ENCODE measurements at places on chromosomes 1 and 21. TPM values are rescaled to one million over a fixed set of nuclear protein-coding genes. Genes with fewer than 3 reads are reported as not detected.

- DNase-seq, result no peak
Measured at GRCh38 chr1:182203191-182203875, 141.8 kb upstream of the ZNF648 start.

- no peak for DNase-seq
Measured at GRCh38 chr1:94734963-94735901, 84.9 kb upstream of the SLC44A3 start.

- no peak for DNase-seq
Measured at GRCh38 chr1:35870651-35871309, 12.2 kb upstream of the AGO1 start.

DNA sequence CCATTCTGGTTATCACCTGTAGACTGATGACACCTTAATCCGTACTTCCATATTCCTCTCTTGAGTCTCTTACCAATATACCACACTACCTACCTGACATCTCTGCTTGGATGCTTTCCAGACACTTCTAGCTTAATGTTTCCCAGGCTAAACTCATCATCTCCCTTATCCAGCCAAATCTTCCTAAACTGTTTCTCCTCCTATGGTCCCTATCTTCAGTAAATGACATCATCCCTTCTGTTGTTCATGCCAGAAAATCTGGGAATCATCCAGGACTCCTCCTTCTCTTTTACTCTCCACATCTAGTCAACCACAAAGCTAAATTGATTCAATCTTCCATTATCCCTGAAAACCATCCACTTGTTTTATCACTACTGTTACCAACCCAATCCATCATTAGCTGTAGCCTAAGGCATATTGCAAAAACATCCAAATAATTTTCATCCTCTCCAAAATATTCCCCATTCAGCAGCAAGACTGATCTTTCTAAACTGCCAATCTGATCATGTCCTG lies 464.1 kb upstream of the BEND5 start:
- no peak for DNase-seq

DNA sequence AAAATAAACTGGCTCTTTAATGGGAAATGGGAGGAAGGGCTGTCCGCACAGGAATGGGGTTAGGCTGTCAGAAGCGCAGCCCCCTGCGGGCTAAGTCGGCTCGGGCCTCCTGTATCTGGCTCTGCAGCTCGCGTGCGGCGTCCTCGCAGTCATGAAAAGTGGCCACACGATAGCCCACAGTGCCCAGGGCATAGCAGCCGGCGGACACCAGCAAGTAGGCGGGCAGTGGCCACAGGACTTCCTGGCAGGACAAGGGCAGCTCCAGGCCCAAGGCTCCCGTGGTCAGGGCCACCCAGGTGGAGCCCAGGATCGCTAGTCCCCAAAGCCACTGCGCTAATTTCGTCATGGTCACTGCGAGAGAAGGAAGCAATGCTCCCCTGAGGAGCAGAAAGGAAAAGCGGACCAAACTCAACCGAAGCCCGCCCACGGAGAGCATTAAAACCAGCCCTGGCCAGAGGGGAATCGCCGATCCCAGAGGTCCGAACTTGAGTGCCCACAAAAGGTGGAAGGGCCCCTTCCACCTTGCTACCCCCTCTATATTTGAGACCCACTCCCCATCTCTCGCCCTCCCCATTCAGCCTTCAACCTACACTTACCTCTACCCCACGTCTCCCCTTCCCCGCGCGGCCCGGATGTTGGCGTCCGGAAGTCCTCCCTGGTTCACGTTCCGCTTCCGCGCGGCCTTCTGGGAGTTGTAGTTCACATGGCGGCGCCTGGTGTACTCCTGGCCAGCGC lies at the start of gene DPM3:
DPM3 (minus strand) TSS at position 637 of the 735 bp plus-strand sequence; CDS start at position 346, 291 bp downstream.
- peak; percentile 66 for DNase-seq

- DNase-seq, result no peak
Measured at GRCh38 chr1:114956570-114956969, 73.1 kb upstream of the TSHB start.

DNA sequence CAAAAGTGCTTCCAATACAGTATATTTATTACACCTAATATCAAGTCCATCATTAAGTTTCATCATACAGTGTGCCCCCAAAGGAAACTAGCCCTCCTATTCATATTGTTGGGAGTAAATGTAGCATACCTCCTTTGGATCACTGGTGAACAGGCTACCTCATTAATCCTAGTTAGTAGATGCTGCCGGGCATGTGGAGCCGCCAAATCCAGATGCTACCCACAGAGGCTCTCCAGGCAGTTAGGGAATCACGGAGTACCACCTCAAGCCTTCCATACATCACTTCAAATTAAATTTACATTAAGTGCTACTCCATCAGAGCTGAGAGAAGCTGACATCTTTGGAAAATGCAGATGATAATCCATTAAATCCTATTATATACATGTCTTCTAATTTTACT lies 121.7 kb upstream of the FOXD3 start:
- DNase-seq, result no peak

DNA sequence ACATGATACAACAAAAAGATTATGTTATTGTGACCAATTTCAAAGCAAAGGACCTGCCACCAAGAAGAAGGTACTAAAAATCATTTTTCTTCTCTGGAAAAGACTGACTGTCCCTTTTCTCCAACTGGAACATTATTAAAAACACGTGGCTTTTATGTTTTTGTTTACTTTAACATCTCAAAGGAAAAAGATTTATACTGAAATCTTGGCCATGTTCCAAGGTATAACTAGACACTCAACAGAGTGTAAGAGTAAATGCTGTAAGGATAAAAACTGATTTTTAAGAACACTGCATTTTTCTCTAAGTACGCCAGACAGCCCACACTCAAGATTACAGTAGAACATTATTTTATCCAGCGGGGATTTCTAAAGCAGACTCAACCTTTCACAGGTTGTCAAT lies 62.1 kb downstream of the BRWD1 start:
- no peak for DNase-seq

- no peak for DNase-seq
Measured at GRCh38 chr1:63714482-63714760, 59.4 kb upstream of the ROR1 start.

- no peak for DNase-seq
Measured at GRCh38 chr1:185096531-185096930, 51.2 kb downstream of the RNF2 start.

Gene FAM163A
- total RNA-seq, result 1.5 TPM

Gene GPR161
- 58.5 TPM for total RNA-seq

Gene CTSE
- total RNA-seq, result 8.4 TPM

Gene KCNK2
- total RNA-seq, result 0.60 TPM

Gene NPPA
- not detected for total RNA-seq

Gene UBL4B
- total RNA-seq, result not detected

Gene PTGER3
- total RNA-seq, result 3.1 TPM
